ENCODE measurements at places on chromosomes 7 and 10. TPM values are rescaled to one million over a fixed set of nuclear protein-coding genes. Genes with fewer than 3 reads are reported as not detected.
A peak's percentile ranks its signal among the peaks of the same experiment; 100 is the strongest.

- DNase-seq = no peak
These were observed 674.4 kb downstream of the PHTF2 start for GRCh38 chr7:78473021-78473420.

GRCh38 chr10:73075829-73076228, 20.8 kb downstream of the P4HA1 start:
- no peak for DNase-seq

Gene PCBD1
- 78.2 TPM for total RNA-seq

- no peak for DNase-seq
These were observed 76.8 kb upstream of the IKZF1 start for GRCh38 chr7:50227726-50228125.

DNA sequence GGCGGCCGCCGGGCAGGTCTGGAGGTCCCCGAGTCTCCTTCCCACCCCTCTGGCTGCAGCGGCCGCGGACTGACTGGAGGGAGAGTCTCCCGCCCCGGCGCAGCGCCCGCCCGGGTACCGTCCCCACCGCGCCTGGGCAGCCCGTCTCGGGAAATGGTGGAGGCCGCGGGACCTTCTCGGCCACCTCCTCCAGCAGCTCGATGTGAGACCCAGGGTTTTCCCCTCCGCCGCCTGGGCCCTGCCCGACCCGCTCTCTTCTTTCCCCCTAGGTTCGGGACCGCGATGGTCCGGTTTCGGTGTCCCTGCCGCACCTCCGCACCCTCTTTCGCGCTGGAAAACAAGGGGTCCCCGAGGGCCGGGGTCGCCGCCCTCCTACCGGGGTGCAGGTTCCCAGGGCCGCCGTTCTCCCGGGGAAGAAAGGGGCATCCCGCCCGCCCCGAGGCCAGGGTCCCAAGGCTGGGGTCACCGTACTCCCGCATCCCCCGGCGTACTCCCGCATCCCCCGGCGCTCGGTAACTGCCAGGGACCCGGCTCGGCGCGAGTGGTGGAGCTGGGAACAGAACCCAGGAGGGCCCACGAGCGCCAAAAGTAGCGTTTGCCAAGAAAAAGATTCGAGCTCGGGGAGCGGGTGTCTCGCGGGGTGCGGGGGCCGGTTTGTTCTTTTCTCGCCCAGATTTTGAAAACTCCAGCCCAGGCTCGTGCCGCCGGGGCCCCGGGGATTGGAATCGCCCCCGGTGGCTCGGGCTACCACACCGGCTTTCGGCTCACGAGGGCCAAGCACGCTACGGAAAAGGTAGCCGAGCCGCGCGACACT, 3.4 kb downstream of the TNRC18 start:
- DNase-seq = peak; percentile 45

Gene NUP205
- 25.8 TPM for total RNA-seq
